T-helper 2 cell (primary cell): ENCODE measurements at places on chromosomes 4 and X.

- no peak for DNase-seq
Observed at GRCh38 chrX:69535661-69536060, 31.5 kb downstream of the NALF2 start.

- DNase-seq, result no peak
Observed at GRCh38 chr4:166064721-166065120, 191.7 kb downstream of the TLL1 start.

GRCh38 chrX:78574306-78574705 lies 84.8 kb downstream of the RTL3 start:
- no peak for DNase-seq

DNA sequence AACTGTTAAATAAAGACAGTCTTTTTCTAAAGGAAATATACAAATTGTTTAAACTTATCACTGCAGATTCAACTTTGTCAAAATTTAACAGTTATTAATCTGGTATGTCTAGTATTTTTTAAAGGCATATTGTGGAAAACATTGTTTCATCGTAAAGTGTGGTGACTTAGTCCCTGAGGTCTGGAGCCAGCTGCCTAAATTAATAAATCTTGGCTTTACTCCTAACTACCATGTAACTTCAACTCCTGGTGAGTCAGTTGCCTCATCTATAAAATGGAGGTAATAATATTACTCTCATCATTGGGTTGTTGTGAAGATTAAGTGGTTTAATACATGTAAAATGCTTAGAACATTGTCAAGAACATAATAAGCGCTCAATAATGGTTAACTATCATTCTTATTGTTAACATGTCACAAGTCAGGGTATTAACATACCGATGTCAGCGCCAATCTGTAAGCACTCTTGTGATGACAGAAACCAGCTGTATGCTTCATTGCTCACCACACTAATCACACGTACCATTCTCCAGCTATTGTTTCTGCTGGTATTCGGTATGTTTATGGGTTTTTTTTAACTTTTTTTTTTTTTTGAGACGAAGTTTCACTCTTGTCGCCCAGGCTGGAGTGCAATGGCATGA lies 14.1 kb upstream of the SMIM43 start:
- DNase-seq, result no peak

DNA sequence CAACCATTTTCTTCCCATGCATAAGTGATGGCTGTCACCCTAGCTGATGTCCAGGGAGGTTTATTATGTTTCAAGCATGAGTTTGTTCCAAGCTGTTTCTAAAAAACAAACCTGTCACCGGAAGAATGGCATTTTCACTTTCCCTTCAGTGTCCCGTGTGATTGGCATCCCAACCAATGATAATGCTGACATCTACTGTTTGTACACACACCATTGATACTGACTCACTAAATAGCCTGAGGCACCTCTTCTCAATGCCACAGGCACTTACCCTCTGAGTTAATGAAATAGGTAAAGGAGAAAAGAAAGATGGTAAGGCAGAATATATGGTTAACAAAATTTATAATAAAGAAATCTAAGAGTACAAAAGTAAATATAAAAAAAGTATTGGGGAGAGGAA lies 23.1 kb upstream of the VCX2 start:
- no peak for DNase-seq

DNA sequence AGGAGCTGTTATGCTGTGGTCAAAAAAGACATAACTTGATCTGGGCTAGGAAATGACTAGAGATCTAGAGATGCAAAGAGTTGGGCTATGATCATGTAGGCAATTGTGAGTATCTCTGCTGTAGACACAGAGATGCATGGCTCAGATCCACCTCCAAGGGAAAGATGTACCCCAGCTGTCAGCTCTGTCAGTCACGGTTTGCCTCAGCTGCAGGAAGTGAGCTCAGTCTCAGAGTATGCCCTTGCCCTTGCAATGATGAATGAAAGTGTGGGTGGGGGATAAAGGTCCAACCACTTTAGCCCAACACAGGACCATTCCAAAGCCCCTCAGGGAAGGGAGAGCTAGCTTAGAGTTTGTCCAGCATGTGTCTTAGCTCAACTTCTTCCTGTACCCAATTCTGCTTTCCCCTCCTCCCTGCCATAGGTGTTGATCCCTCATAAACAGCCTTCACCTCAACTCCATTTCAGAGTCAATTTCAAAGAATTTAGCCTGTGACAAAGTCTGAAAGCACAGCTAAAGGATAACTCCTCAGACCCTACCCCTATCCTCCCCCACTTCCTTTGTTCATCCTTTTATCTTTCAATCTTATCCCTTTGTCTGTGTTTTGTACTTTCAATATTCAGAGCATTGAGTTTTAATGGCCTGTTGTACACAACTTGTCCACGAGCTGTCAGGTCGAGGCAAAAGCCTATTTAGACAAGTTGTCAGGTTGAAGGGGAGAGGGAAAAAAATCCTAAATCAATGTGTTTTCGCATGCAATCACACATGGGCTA lies 90.6 kb downstream of the MID1IP1 start:
- DNase-seq, result no peak

DNA sequence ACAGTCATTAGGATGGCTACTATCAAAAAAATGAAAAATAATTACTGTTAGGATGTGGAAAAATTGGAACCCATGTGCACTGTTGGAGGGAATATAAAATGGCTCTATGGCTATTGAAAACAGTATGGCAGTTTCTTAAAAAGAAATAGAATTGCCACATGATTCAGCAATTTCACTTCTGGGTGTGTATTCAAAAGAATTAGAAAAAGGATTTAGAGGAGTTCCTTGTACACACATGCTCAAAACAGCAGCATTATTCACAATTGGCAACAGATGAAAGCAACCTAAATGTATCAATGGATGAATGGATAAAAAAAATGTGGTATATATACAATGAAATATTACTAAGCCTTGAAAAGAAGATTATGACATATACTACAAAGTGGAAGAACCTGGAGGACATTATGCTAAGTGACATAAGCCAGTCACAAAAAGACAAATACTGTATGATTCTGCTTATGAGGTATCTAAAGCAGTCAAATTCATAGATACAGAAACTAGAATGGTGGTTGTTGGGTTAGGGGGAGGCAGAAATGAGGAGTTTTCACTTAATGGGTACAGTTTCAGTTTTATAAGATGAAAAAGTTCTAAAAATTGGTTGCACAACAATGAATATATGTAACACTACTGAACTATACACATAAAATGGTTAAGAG lies 123.2 kb downstream of the ELOVL6 start:
- DNase-seq, result no peak

DNA sequence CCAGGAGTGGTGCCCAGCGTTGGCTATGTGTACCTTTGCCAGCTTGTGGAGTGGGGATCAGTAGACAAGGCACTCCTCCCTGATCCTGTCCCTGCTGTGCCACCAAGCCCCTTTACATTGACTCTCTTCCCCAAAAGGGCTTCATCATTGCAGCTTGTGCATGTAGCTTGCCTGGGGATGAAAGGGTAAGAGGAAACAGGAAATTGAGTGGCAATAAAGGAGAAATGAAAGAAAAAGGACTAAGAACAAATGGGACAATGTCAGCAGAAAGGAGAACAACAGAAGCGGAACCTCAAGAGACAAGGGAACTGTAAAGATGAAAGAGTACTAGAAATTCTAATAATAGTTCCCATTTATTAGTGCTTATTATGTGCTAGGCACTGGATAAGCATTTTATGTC lies 8.7 kb upstream of the IL13RA1 start:
- no peak for DNase-seq

- no peak for DNase-seq
Observed at GRCh38 chr4:156794863-156795262, 176.7 kb downstream of the PDGFC start.

- DNase-seq, result no peak
Observed at GRCh38 chr4:188332265-188332664, 193.0 kb downstream of the TRIML1 start.

- DNase-seq, result no peak
Observed at GRCh38 chrX:52990848-52991247, 32.5 kb upstream of the FAM156A start.

DNA sequence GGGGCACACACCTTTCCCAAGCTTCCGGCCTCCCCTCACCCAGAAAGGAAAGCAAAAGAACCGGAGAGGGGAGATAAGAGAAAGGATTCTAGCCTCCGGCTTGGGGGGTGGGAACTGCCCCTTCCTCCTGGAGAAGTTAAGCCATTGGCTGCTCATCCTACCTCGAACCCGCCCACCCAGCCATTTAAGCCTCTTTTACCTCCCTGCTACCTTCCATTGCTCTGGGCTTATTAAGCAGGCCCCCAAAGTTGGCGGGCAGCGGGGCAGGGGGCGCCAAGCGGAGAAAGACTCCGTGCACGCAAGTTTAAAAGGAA lies 2.3 kb downstream of the MAML3 start:
- DNase-seq, result peak; percentile 13

DNA sequence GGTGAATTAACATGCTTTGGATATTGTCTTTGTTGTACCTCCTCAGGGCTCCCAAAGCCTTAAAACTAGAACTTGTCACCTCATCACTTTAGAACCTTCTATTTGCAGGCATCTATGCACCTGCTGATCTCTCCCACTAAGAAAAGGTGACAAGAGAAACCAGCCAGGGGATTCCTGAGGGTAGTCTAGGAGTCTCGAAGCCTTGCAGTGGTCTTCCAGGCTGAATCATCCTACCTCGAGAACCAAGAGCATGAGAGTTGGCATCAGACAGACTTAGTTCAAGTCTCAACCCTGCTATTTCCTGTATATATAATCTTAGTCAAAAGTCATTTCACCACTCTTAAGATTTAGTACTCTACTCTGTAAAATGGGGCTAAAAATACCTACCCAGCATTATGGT lies 29.6 kb downstream of the RTL5 start:
- DNase-seq, result no peak

GRCh38 chr4:26490111-26490959 lies at the start of gene CCKAR:
CCKAR (minus strand) TSS chr4:26490484; CDS start chr4:26490267, 217 bp downstream.
- DNase-seq, result no peak

- DNase-seq, result no peak
Observed at GRCh38 chrX:47198687-47199080, 5.1 kb downstream of the UBA1 start.

GRCh38 chr4:185708348-185708747 lies 103.6 kb downstream of the SORBS2 start:
- DNase-seq, result no peak

DNA sequence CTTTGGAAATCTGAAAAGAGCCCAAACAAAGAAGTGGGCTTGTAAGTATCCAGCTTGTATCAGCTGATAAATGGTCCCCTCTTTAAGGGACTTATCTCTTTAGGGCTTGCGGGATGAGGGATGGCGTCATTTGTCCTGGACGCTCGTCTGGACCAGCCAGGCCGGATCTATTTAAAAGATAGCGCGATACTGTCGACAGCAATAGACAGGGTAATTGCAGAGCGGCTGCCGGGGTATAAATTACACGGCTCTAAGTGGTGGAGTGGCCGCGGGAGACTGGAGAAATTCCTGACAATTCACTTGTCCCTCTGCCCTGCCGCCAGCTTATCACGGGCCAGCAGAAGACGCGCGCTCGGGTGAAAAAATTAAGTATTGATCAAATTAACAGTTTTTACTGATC lies 90.7 kb downstream of the FAM53A start:
- DNase-seq, result peak; percentile 1

DNA sequence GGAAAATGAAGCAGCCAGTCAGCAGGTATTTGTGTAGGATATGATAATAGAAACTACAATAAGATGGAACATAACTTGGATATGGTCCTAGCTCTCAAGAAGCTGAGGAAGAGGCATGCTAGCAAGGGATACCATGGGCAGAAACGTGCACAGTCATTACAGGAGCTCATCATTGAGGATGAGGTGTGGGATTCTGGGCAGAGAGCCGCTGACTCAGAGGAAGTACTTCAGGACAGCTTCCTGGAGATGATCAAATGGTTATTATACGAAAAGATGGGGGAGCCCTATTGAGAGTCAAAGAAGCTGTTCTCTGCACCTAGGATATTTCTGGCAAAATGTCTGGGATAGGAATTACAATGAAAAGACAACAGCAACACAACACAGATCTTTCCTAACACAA lies 116.0 kb upstream of the PDE5A start:
- DNase-seq, result no peak

GRCh38 chrX:16587836-16588235 lies 62.1 kb upstream of the S100G start:
- DNase-seq, result no peak

- no peak for DNase-seq
Observed at GRCh38 chr4:61359301-61359700, 159.2 kb downstream of the ADGRL3 start.

DNA sequence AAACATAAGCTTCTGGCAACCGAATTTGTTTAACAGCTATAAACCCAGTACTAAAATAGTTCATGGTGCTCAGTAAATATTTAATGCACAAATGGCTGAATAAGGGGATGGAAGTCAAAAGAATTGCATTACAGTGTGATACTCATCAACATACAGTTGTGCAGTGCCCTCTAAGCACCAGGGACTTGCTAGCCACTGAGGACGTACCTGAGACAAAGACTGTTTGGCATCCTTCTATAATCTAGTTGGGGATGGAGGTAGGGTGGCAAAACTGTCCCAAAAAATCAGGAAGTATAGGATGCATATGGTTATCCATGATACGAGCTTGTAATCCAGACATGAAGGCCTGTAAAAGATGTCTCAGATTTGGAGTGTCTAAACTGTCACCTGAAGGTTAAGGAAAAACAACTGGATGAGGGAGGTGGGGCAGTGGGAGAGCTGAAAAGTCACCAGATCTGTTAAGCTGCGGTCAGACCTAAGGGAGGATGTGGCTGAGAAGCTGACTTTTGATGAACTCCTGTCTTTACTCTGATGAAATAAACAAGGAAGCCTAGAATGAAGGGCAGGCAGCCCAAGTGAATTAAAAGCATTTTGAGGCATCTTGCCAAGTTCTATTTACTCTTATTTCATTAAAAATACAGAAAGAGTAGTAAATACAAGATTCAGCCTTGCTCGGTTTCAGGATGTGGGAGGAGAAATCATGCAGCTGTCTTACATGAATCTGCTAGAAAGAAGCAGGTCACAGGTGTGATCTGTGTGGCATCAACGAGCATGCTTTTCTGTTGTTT lies 12.0 kb upstream of the CD38 start:
- no peak for DNase-seq

DNA sequence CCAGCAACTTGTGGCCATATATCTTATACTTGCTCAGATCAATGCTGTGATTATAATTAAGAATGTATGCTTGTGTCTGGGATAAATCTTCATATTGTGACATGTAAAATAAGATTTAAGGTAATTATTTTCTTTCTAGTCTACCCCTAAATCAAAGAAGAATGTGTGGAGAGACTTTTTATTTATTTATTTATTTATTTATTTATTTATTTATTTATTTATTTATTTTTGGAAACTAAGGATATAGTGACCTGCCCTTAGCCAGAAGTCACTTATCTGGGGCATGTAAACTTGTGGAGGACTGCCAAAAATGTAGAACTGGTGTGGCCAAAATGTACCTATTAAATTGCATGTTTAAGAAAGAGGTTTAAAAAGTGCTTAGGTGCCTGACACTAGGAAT lies 144.3 kb downstream of the BEND2 start:
- no peak for DNase-seq

- no peak for DNase-seq
Observed at GRCh38 chr4:128322986-128323385, 35.4 kb upstream of the PGRMC2 start.

- DNase-seq, result peak; percentile 56
Observed at GRCh38 chr4:153257151-153257620, 52.9 kb downstream of the TRIM2 start.
